Activated T-helper 1 cell treated with anti-CD3 and anti-CD28 coated beads, Interleukin-12 subunit alpha, Interleukin-12 subunit beta, Interleukin-2, Interleukin-4 antibody, amounts not matched to agents 30 ng/mL and 10 ng/mL and 1 ng/mL, durations not matched to agents 14 hours and 24 hours and 36 hours (primary cell): ENCODE measurements at places on chromosomes 1 and 21. TPM values are rescaled to one million over a fixed set of nuclear protein-coding genes. Genes with fewer than 3 reads are reported as not detected.

PIGV gene
- 18.5 and 22.6 TPM in 2 replicates for total RNA-seq

LRRN2 gene
- not detected in 2 replicates for total RNA-seq

PROK1 gene
- not detected in 2 replicates for total RNA-seq

OLFML3 gene
- 0.10 TPM in 2 replicates for total RNA-seq

DDAH1 gene
- total RNA-seq, result 0.22 TPM in 1 of 2 replicates, not detected in the other

SLC27A3 gene
- total RNA-seq, result 10.8 and 11.1 TPM in 2 replicates

LIPI gene
- not detected in 2 replicates for total RNA-seq

C1orf141 gene
- not detected in 2 replicates for total RNA-seq

HSPG2 gene
- total RNA-seq, result 1.4 and 2.4 TPM in 2 replicates

JAM2 gene
- total RNA-seq, result 0.29 TPM in 2 replicates

PRAMEF11 gene
- total RNA-seq, result not detected in 2 replicates

OR2L3 gene
- total RNA-seq, result not detected in 2 replicates

BACE2 gene
- total RNA-seq, result 0.81 and 1.8 TPM in 2 replicates

BROX gene
- total RNA-seq, result 37.4 and 38.2 TPM in 2 replicates

LCE3E gene
- not detected in 2 replicates for total RNA-seq

LUZP1 gene
- total RNA-seq, result 23.3 and 27.7 TPM in 2 replicates

ELOA gene
- total RNA-seq, result 54.5 and 55.2 TPM in 2 replicates

SPRR2F gene
- not detected in 2 replicates for total RNA-seq

TFF2 gene
- not detected in 2 replicates for total RNA-seq

MAP3K21 gene
- 1.8 and 2.1 TPM in 2 replicates for total RNA-seq

NBPF4 gene
- total RNA-seq, result 0.16 TPM in 1 of 2 replicates, not detected in the other
